ENCODE measurements at places on chromosomes 11 and 22.

- DNase-seq = no peak
Measured at GRCh38 chr11:34856251-34856650, 59.9 kb downstream of the APIP start.

DNA sequence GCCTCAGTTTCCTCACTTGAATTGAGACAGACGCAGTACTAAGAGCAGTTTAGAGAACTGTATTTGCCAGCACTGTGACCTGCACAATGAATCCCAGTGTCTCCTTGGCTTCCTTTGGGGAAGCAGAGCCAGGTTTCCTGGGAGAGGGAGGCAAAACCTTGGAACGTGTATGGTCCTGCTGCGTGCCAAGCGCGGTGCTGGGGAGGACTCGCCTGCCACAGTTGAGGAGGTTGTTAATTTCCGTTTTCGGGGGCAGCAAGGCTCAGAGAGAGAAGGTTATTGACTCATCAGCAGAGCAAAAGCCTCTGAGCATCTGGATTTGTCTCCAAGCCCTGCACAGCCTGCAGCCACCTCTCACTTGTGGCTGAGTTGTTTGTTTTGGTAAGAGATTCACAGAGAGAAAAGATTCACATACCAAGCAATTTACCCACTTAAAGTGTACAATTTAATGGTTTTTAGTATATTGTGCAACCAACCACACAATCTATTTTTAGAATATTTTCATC, 10.8 kb downstream of the SYT12 start:
- no peak for DNase-seq

- no peak for DNase-seq
Measured at GRCh38 chr11:117734601-117735024, 62.4 kb downstream of the DSCAML1 start.

DNA sequence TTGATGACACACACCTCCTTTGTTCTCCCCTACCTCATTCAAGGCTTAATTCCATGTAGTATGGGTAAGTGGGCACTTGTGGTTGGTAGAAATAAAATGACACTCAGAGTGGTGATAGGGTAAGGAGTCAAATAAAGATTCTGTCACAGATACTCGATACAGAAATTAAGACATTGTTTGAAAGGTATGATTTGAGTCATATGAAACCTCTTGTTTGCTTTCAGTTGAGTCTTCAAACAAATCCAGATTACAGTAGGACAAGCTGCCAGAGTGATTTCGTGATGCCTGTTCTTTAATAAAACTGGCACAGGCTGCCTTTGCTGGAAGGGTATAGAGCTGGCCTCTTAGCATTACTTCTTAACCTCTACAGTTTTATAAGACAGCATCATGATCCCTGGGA, 182.4 kb downstream of the SPON1 start:
- DNase-seq = peak; percentile 43

DNA sequence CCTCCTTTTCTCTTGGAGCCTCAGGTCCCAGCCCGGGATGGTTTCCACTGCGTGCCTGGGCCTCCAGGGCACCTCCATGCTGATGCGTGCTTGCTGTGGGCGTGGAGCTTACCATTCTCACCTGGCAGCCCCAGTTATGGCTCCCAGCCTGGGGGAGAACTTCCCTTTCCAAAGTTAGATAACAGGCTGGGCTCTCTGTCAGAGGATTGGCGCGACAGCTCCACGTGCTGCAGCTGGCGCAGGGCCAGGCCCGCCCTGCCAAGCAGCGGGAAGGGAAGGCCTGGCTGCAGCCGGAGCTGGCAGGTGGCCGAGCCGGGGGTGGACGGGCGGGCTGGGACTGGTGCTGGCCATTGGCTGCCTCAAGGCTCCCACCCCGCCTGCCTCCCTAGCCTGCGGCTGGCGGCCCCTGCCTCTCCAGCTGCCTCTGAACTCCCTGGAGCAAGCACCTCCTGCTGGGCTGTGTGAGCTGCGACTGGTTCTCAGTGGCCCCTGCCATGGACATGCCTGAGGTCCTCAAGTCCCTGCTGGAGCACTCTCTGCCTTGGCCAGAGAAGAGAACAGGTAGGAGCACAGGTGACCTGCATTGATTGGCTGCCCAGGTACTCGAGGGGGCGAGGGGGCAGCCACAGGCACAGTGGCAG, 14.6 kb upstream of the TEF start:
- DNase-seq = no peak

- no peak for DNase-seq
Measured at GRCh38 chr11:105754716-105755115, 144.8 kb downstream of the GRIA4 start.

DNA sequence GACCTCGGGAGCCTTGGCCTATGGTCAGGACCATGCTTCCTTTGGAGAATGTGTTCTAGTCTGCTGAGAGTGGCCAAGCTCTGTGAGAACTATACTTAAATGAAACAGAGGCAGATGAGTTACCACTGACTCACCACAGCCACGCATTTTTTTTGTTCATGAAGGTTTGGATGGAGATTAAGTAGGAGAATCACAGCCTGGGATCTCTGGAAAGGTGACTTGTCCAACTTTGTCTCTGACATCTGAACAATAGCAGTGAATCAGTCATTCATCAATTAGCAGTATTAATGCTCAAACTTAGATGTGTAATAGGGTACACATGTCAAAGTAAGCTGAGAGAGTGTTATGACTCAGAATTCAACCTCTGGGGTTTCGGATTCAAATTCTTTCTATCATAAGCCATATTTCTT, 100.7 kb upstream of the ANO3 start:
- DNase-seq = no peak

DNA sequence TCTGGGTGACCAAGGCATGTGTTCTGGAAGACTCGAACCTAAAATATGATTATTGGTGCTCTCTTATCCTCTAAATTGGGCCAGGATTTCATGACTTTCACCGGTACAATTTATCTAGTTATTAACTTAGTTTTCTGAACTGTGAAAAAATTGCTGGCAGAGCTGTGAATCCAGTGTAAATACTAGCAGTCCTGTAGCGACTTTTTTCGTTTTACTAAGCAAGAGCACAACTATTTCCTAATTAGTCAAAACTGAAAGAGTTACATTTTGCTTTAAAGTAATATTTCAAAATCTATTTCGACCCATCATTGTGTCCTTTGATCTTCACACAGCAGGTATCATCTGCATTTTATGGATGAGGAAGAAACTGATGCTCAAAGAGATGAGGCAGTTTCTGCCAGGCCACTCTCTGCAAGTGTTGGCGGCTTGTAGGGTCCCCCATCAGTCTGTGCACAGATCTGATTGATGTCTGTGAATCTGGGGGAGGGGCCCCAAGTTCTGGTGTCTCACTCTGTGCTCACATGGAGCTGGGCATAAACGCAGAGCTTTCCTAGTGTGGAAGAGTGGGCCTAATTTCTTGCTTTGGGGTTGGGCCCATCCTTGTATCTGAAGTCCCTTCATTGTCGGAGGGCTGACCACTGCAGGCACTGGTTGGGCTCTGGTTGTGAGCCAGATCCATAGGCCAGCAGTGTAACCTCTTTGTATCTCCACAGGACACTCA, 1.4 kb upstream of the TRMT2A start:
- no peak for DNase-seq

- no peak for DNase-seq
Measured at GRCh38 chr11:116225784-116226585, 546.8 kb downstream of the BUD13 start.

DNA sequence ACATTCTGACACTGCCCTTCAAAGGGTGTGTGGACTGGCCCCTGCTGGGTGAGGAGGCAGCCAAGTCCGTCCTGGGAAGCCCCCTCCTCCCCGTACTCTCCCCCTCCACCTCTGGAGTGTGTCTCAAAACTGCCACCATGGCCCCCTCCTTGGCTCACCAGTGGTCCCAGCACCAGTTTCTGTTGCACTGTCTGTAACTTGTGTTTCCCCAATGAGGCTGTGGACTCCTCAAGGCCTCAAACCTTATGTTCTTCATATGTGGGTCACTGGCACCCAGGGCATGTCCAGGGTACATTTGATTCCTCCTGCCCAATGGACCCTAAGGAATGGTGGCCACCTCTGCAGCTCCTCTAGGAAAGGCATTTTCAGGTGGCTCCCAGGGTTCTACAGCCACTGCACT, 6.6 kb upstream of the NPTXR start:
- DNase-seq = no peak

DNA sequence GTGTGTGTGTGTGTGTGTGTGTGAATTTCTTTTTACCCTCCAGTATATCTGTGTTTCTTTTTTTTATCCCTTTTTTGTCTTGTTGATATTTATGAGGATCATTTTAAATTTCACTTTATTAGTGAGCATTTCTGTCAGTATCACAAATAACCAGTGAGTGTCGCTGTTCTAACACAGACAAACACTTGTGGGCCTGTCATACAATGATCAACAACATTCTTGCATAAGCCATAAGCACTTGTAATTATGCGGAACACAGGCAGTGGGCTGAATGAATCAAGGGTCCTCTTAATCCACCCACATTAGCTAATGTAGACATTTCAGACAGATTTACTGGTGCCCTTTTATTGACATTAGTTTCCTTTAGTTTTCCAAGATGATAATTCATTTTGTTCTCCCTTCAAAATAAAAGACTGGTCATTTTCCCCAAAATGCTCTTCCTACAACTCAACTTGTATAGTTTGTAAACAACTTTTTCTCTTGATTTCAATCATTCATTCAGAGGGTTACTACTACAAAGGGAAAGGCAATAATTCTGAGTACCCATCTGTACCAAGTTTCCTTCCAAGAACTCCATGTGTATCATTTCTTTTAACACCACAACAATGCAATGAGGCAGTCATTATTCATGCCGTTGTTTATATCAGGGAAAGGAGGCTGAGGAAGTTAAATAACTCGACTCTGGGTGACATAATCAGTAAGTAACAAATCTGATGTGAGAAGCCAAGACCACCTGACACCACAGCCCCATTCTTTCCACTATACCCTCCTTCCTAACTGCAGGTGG, 34.5 kb upstream of the ANO3 start:
- no peak for DNase-seq

- DNase-seq = no peak
Measured at GRCh38 chr22:47190276-47190956, 428.0 kb downstream of the TBC1D22A start.

DNA sequence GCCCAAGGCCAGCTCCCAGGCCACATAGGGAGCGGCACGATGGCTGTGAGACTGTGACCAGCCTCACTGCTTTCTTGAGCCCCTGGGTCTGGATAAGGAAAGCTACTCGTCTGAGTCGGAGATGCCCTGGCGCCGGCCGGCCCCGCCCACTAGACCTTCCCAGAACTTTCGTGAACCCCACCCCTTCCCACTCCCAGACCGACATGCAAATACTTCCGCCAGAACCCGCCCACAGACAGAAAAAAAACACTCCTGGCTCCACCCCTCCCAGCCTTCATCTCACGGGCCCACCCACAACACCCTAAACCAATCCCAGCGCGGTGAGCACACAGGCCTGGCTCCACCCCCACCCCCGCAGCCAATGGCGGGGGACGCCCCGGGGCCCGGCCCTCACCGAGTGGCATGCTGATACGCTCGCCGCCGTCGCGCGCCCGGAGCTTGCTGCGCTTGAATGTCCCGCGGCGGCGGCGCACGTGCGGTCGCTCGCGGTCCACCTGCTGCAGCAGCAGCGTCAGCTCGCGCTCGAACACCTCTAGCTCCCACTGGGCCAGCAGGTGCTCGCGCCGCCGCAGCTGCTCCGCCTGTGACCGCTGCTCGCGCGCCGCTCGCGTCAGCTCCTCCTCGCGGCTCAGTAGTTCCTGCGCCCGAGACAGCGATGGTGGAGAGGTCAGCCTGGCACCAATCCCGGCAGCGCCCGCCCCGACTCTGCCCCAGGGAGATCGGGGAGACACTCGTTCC, 7.0 kb downstream of the MAP3K11 start:
- no peak for DNase-seq

GRCh38 chr11:31397239-31397834, 27.7 kb downstream of the DNAJC24 start:
- no peak for DNase-seq

GRCh38 chr11:31804312-31805036, 6.6 kb downstream of the PAX6 start:
- DNase-seq = no peak

GRCh38 chr11:62652161-62653006, 718 bp downstream of the INTS5 start:
- DNase-seq = peak; percentile 48

DNA sequence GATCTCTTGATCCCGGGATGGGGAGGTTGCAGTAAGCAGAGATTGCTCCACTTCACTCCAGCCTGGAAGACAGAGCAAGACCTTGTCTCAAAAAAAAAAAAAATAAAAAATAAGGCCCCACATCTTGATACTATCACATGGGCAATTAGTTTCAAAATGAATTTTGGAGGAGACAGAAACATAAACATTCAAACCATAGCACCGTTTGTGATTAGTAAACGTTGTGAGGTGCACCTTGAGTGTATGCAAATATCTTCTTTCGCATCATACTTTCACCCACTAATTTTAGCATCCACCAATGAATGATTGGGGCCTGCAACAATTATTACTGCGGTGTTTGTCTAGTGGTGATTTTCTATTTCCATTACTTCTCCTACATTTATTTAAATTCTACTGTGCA, 11.0 kb upstream of the SPDYC start:
- DNase-seq = no peak

DNA sequence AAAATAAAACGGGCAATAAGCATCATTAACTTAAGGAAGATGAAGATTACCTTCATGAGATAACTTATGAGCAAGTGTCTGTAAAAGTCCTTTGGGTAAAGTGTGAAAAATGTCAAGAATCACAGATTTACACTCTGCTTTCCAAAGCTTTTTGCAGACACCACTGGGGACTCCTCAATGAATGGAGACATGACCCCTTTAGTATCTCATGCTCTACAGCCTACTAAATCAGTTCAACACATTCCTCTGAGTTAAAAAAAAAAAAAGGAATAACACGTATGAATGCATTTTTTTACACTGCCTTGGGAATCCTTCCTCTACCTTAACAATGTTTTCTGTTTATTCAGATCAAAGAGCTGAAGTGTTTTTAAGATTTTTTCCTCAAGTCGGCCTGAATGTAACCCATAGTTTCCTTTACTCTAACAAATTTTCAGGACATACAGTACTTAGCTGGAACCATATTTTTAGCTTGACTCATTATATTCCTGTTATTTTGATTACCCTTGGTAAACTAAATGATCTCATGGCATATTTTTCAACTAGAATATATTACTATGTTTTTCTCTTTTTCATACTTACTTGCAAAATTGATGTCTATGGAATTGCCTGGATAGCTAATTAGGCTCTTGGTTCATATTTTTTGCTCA, 25.9 kb upstream of the RAB30 start:
- no peak for DNase-seq

DNA sequence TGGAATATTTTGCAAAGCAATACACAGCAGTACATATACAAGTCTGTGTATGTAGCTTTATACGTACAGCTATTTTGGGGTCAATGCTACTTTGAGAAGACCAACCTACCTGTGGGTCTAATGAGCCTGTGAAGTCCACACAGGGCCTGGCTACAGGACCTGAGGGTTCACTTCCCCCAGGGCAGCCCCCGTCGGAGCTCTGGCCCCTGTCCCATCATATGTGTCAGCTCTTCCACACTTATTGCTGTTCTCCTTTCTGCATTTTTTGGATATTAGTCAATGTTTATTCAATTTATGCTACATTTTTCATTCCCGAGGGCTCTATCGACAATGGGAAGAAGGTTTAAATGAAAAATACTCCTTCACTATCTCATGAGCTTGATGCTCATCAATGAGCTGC, 1473.6 kb downstream of the BRD1 start:
- no peak for DNase-seq
